SK-N-SH (cell line): ENCODE measurements at places on chromosomes 2 and 18. TPM values are rescaled to one million over a fixed set of nuclear protein-coding genes. Genes with fewer than 3 reads are reported as not detected.

Gene DHRS9
- polyA plus RNA-seq = not detected in 2 replicates

Gene ANKZF1
- 22.3 and 30.8 TPM in 2 replicates for polyA plus RNA-seq

Gene GRP
- 2.5 and 2.8 TPM in 2 replicates for polyA plus RNA-seq

Gene TCF23
- not detected in 2 replicates for polyA plus RNA-seq

- no peaks in the 10 kb centered on the region for H3K27me3 ChIP-seq
- H3K36me3 ChIP-seq = peaks cover 27% of the 10 kb centered on the region
- no peak overlapping the region for H3K27ac ChIP-seq
- H3K4me1 ChIP-seq = no peaks in the 10 kb centered on the region; the same call in 1 of the 2 replicates
Measured at GRCh38 chr2:109438146-109438545, 175.6 kb downstream of the SEPTIN10 start.

GRCh38 chr2:50469784-50470183 is 562.1 kb downstream of the NRXN1 start:
- H3K4me1 ChIP-seq = no peaks in the 10 kb centered on the region; the same call in 1 of the 2 replicates
- H3K4me3 ChIP-seq = no peak overlapping the region
- no peak overlapping the region for H3K27ac ChIP-seq

GRCh38 chr2:37011130-37011529 is 44.8 kb upstream of the STRN start:
- H3K27me3 ChIP-seq = no peaks in the 10 kb centered on the region
- H3K4me1 ChIP-seq = no peaks in the 10 kb centered on the region
- H3K36me3 ChIP-seq = peaks cover 59% of the 10 kb centered on the region
- DNase-seq = no peak
- H3K4me3 ChIP-seq = no peak overlapping the region
- H3K27ac ChIP-seq = no peak overlapping the region

DNA sequence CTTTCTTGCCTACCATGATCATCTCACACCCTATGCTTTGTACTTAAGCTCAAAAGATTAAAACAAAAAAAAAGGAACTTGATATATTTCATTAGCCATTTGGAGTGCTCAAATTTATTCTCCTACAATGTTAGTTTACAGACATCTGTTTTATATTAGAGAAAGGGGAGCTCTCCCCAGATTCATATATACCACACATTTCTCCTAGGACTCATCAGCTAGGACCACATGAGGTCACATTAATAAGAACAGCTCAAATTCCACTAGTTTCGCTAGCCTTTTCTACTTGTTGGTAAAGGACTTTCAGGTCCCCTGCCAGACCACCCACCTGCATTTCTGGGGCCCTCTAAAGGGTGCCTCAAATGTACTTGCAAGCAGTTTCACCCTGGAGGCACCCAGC is 151.2 kb upstream of the MMADHC start:
- no peaks in the 10 kb centered on the region for H3K27me3 ChIP-seq
- no peaks in the 10 kb centered on the region for H3K36me3 ChIP-seq
- no peak overlapping the region for H3K4me3 ChIP-seq
- no peak for DNase-seq
- peaks cover 26% of the 10 kb centered on the region; the same call in 1 of the 2 replicates for H3K4me1 ChIP-seq

GRCh38 chr2:134177351-134177931 is 76.4 kb upstream of the MGAT5 start:
- no peaks in the 10 kb centered on the region for H3K27me3 ChIP-seq
- peaks cover 25% of the 10 kb centered on the region; the same call in 1 of the 2 replicates for H3K4me1 ChIP-seq
- H3K36me3 ChIP-seq = no peaks in the 10 kb centered on the region
- no peak for DNase-seq
- no peak overlapping the region; the same call in 1 of the 2 replicates for H3K4me3 ChIP-seq
- H3K27ac ChIP-seq = peak overlapping the region; percentile 73

DNA sequence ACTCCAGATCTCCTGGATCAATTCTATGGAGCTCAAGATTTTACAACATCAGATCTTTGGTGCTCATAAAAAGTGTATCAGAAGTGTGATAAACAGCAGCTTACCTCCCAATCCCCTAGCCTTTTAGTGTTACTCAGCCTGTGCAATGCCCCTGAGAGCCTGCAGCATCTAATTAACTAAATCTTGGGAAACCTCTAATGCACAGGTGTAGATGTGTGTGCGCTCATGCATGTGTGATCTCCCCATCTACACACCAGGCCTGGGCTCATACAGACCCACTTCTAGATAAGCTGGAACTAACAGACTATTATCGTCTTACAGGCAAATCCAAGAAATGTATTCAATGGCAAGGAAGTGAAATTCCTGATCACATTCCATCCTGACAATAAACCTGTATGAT is 7.5 kb downstream of the SUCLG1 start:
- H3K27me3 ChIP-seq = no peaks in the 10 kb centered on the region
- DNase-seq = no peak
- H3K27ac ChIP-seq = no peak overlapping the region
- peaks cover 13% of the 10 kb centered on the region for H3K36me3 ChIP-seq
- peaks cover 7% of the 10 kb centered on the region; the same call in 1 of the 2 replicates for H3K4me1 ChIP-seq

DNA sequence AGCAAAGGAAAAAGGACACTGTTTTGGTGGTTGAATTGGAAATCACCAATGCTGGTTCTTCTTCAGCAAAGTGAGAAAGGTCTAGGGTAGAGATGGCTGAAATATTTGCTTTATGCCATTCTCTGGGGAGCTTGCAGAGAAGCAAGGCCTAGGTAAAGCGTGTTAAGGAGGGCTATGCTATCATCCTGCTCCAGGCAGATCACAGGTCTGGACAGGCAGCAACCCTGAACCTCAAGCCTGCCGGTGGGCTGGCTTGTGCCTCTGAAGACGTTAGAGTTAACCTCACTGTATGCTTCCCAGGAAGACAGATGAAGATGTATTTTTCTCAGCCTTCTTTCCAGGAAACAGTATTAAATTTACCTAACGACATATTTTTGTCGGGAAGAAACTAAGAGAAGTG is 138.5 kb upstream of the LYPD6 start:
- H3K27me3 ChIP-seq = no peaks in the 10 kb centered on the region
- H3K36me3 ChIP-seq = no peaks in the 10 kb centered on the region
- no peak for DNase-seq
- no peak overlapping the region for H3K27ac ChIP-seq

DNA sequence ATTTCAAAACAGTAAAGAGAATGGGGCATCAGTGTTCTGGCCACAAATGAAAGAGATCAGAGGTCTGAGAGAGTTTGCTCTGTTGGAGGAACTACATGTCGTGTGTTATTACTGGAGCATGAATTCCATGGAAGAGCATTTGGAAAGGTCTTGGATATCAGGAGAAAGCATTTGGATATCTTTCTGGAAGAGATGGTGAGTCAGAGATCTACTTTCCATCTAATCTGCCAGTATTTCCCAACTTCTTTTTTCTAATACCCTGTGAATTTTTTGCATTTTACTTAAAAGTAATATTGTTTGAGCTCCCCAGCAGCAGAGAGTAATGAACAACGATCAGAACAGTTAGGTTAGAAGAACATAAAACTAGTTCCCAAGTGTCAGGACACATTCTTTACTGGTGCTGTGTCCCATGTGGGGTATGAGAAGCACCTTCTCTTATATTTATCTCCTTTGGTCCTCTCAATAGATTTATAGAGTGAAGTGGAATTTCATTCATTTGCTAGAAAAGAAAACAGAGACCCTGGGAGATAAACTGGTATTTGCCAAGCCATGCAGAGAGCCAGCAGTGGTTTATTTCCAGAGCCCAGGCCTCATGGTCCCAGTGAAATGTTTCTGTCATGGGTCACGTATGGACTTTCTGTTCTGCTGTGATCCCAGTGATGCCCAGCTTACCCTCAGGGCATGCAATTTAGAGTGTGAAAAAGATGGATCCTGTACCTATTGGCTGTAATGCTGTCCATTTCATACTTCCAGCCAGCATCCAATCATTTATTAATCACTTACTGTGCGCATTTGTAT is 130.8 kb upstream of the NT5C1B start:
- H3K4me3 ChIP-seq = no peak overlapping the region
- DNase-seq = no peak
- no peaks in the 10 kb centered on the region for H3K36me3 ChIP-seq
- H3K27ac ChIP-seq = peak overlapping the region; percentile 80
- H3K4me1 ChIP-seq = peaks cover 29% of the 10 kb centered on the region
- H3K27me3 ChIP-seq = no peaks in the 10 kb centered on the region

GRCh38 chr18:74682141-74682990 is 84.7 kb downstream of the ZNF407 start:
- no peak overlapping the region for H3K4me3 ChIP-seq
- H3K27me3 ChIP-seq = no peaks in the 10 kb centered on the region
- peaks cover 19% of the 10 kb centered on the region for H3K36me3 ChIP-seq
- H3K27ac ChIP-seq = no peak overlapping the region

DNA sequence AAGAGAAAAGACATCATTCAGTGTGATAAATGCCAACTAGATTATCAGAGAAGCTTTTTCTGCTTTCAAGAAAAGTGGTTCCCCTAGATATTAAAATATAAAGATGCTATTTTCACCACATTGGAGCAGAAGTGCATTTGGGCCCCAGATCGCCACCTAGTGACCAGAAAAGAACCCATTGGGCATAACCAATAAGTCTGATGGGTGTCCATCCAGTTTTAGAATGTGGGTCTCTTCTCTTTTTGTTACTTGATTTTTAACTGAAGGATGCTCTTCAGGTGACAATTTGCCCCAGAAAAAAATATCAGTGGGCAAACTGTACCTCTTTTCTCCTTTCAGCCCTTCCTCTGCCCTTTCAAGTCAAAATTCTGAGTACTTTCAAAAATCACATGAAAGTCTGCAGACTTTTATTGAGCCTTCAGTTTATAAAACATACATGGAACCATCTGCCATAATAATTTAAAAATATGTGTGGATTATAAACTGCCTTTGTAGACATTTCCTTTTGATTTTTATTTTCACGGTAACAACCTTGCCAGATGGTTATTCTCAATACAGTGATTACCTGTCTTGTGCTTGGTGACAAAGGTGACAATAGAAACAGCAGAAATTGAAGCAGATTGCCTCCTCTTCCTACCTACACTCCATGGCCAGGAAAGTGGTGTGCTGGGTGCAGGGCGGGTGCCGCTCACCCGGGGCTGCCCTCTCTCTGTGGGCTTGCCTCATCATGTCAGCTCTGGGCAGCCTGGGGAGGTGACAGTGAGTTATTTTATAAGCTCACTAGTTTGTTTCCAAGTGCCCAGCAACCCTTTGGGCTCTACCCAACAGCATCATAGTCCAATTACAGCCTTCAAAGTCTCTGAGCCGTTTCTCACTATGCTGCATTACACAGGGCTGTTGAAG is 124.5 kb downstream of the DCDC2C start:
- H3K4me1 ChIP-seq = no peaks in the 10 kb centered on the region
- no peaks in the 10 kb centered on the region for H3K36me3 ChIP-seq
- no peak overlapping the region for H3K27ac ChIP-seq

GRCh38 chr2:71759060-71759459 is 305.7 kb downstream of the DYSF start:
- H3K27me3 ChIP-seq = no peaks in the 10 kb centered on the region
- H3K27ac ChIP-seq = no peak overlapping the region
- no peaks in the 10 kb centered on the region for H3K36me3 ChIP-seq
- peaks cover 2% of the 10 kb centered on the region for H3K4me1 ChIP-seq
- H3K4me3 ChIP-seq = no peak overlapping the region

GRCh38 chr2:204632410-204632809 is 87.1 kb downstream of the PARD3B start:
- no peak overlapping the region for H3K4me3 ChIP-seq
- DNase-seq = no peak
- H3K36me3 ChIP-seq = no peaks in the 10 kb centered on the region
- H3K4me1 ChIP-seq = no peaks in the 10 kb centered on the region
- H3K27me3 ChIP-seq = no peaks in the 10 kb centered on the region
- H3K27ac ChIP-seq = no peak overlapping the region

DNA sequence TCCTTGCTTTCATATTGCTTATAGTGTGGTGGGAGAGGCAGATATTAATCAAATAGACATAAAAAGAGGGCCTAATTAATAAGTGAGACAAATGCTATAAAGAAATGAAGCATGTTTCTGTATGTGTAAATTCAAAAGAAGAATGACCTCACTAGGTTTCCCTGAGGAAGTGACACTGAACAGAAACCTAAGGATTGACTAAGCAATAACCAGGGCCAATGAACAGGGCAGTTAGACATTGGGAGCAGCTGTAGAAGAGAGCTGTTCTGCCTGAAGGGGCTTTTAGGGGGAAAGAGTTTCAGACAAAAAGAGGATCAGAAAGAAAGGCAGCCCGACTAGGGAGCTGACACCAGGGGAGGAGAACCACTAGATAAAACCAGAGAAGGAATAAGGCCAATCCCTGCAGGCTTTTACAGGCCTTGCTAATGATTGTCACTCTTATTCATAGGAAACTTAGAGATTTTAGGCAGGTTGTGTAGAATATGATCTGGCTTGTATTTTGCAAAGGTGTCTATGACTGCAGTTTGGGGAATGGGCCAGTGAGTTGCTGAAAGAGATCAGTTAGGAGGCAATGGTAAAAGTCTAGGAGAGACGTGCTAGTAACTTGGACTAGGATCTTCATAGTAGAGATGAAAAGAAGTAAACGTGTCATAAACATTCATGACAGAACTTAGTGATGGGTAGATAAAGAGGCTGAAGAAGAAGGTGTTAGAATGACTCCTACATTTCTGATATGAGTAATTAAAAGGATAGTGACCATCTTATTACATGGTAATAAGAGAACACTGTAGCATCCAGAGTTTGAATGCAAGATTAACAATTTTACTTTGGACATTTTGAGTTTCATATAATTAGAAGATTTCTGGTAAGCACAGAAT is 26.8 kb upstream of the NABP1 start:
- no peak overlapping the region for H3K27ac ChIP-seq
- H3K4me1 ChIP-seq = no peaks in the 10 kb centered on the region
- H3K4me3 ChIP-seq = no peak overlapping the region
- H3K36me3 ChIP-seq = no peaks in the 10 kb centered on the region

DNA sequence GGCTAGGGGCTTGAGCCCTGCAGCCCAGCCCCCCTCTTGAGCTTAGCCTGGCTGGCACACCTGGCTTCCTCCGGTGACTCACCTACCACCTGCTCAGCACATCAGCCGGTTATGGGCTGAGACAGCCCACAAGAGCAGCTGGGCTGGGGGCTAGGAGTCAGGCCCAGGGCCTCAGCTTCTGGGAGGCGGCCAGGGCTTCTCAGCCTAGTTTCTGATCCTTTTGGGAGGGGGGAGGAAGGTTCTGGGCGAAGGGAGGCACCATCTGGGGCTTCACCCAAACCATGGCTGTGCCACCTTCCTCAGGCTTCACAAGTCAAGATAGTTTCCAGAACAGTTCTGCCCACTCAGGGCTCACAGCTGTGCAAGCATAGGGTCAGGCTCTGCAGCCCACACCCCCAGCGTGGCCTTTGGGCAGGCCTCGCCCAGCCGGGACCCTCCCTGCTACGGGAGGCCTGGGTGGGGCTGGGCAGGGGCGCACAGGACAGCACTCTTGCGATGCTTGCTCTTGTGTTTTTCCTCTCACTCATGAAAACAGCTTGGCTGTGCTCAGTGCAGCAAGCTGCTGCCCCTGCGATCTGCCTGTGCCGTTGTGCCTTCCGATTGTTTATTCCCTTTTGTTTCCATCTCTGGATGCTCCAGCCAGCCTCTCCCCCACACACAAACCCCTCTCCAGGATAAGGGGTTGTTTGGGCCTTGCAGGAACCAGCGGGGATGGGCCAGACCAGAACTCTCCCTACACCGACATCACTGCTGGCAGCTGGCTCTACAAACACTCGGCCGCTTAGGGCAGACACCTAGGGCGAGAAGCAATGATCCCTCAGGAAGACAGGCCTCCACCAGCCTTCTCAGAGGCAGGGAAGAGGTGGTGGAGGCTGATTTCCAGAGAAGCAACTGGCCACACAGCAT is 26.1 kb upstream of the SEMA4C start:
- no peak overlapping the region for H3K27ac ChIP-seq
- H3K36me3 ChIP-seq = no peaks in the 10 kb centered on the region
- H3K4me3 ChIP-seq = no peak overlapping the region
- DNase-seq = no peak

- no peaks in the 10 kb centered on the region for H3K27me3 ChIP-seq
- DNase-seq = no peak
- H3K27ac ChIP-seq = no peak overlapping the region
Measured at GRCh38 chr2:66547887-66548286, 113.0 kb downstream of the MEIS1 start.

- no peak for DNase-seq
- H3K36me3 ChIP-seq = no peaks in the 10 kb centered on the region
- no peak overlapping the region for H3K27ac ChIP-seq
- H3K27me3 ChIP-seq = peaks cover 6% of the 10 kb centered on the region; the same call in 1 of the 2 replicates
- no peaks in the 10 kb centered on the region for H3K4me1 ChIP-seq
Measured at GRCh38 chr2:233311241-233311926, 3.8 kb downstream of the SAG start.
